ENCODE measurements at places on chromosomes 11 and 22.

DNA sequence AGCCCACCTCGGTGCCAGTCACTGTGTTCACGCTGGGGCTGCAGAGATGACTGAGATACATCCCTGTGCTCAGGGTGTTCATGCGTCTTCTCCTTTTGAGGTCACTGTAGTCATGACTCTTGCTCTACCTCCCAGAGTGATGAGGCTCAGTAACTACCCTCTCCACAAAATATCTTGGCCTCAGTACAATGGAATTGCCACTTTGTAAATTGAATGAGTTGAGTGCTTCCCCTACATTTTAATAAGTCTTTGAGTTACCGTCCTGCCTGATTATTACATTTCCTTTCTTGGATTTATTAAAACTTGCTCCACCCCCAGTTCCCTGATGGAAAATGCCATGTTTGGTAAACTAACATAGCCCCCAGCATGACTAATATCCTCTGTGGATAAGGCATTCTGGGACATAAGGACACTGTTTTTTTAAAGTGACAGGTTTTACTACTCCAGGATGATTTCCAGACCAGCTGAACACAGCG is 15.9 kb downstream of the PRSS23 start:
- no peak for DNase-seq

GRCh38 chr11:78664636-78665035 is 90.0 kb upstream of the NARS2 start:
- DNase-seq, result no peak

- DNase-seq, result no peak
Observed at GRCh38 chr22:35349704-35350538, 31.0 kb upstream of the HMOX1 start.

DNA sequence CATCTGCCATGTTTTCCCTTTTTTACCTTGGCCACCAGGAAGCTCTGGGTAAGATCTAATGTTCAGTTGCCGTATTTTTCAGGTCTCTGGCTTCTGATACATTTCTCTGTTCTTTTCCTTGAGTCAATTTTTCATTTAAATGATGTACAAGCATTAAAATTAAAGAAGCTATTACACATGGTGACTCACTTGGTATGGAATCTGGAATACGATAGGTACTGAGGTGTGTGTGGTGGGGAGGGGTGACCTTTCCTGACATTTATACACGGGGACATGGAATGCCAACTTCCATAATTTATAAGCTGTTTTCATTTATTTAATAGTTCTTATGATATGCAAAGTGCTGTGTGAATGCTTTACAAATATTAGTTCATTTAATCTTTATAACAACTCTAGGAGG is 47.8 kb upstream of the ALX4 start:
- no peak for DNase-seq

DNA sequence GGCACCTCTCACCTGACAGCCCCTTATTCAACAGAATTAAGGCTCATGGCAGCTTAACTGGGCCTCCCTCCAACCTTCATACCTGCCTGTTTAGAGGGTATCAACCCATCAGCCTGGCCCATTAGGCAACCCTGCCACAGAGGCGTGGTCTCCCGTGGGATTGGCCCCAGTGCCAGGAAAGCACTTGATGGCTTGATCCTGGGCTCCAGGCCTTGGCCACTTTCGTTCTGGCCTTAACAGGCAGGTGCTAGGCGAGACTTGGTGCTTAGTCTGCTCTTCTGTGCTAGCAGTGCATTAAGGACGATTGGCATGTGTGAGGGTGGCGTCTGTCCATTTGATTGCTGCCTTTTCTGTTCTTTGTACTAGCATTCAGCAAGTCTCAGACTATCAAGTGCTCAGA is 75.2 kb downstream of the CABIN1 start:
- DNase-seq, result no peak
